ENCODE measurements at places on chromosomes 3 and 15.
A peak's percentile ranks its signal among the peaks of the same experiment; 100 is the strongest.

GRCh38 chr3:58176827-58177489 lies 33.8 kb downstream of the DNASE1L3 start:
- DNase-seq, result no peak

GRCh38 chr3:182258538-182259177 lies 534.6 kb upstream of the ATP11B start:
- no peak for DNase-seq

DNA sequence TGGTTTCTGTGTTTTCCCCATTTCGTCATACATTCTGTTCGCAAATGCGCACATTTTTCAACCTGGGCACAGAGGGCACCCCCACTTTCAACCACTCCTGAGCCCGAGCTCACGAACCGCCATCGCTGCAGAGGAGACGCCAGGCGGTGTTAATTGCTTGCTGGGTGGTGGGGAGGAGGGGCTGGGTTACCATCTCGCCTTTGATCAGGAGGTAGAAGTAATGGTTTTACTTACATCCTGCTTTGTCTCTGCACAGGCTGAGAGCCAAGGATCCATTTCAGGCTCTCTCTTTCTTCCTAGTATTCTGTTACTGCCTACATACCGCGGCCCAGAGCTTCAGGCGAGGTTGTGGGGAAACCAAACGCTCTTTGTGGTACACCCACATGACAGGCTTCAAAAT lies 177.3 kb upstream of the WNT5A start:
- no peak for DNase-seq

- DNase-seq, result no peak
Observed at GRCh38 chr3:144350125-144350524, 378.5 kb downstream of the DIPK2A start.

DNA sequence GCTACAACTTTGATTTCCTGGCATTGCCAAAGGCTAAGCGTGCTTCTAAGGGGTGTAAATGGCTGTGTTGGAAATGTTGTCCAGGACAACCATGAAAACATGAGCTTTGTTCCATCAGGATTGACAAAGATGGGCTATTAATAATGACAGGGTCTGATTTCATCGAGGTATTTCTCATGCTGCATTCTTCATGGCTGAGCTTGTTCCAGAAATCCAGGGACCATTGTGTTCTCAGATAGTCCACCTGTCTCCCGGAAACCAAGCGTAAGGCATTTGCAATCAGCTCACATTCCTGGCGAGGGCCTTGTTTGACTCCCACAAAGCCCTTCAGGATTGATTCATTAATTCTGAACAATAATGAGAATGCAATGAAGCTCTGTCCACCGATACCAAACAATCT lies 111.3 kb downstream of the CD47 start:
- no peak for DNase-seq

- DNase-seq, result no peak
Observed at GRCh38 chr15:51917493-51917892, 54.1 kb downstream of the LEO1 start.

DNA sequence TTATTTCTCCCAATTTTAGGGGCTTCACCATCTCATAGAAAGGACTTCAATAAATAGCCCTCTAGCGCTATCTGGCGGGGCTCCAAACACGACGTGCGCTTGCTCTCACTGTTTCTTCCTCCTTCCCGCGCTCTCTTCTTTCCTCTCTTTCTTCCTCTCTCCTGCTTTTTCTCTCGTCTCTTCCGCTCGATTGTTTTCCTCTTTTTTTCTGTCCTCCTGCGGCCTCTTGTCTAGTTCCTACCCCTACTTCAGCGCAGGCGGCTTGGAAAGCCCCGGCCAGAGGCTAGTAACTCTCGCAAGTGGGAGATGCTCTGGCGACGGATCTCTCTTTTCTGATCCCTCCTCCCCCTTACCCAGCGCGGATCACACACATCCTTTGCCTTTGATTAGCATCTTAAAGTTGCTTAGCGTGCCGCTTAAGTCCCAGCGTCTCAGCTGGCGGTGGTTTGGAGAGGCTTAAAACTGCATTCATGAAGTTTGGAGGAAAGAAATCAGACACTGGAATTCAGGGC lies 6.2 kb upstream of the MEIS2 start:
- DNase-seq, result no peak

- no peak for DNase-seq
Observed at GRCh38 chr3:157857440-157857839, 248.8 kb downstream of the SHOX2 start.

GRCh38 chr15:95840004-95840403 lies 490.5 kb upstream of the NR2F2 start:
- DNase-seq, result no peak

DNA sequence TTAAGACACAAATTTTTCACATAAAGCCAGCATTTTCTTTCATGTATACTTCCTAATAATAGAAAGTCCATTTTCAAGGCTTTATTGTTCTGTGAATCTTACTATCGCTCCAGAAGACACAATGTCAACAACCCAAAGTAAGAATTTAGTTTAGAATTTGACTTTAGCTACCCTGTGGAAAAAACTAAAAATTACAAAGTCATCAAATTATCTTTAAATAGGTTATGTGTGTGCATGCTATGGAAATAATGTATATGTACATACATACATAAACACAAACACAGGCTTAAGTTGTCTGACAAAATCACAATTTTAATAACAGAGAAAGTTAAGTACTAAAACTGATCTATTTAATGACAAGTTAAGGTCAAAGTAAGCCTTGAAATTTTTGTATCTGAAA lies 20.2 kb upstream of the XXYLT1 start:
- DNase-seq, result no peak

DNA sequence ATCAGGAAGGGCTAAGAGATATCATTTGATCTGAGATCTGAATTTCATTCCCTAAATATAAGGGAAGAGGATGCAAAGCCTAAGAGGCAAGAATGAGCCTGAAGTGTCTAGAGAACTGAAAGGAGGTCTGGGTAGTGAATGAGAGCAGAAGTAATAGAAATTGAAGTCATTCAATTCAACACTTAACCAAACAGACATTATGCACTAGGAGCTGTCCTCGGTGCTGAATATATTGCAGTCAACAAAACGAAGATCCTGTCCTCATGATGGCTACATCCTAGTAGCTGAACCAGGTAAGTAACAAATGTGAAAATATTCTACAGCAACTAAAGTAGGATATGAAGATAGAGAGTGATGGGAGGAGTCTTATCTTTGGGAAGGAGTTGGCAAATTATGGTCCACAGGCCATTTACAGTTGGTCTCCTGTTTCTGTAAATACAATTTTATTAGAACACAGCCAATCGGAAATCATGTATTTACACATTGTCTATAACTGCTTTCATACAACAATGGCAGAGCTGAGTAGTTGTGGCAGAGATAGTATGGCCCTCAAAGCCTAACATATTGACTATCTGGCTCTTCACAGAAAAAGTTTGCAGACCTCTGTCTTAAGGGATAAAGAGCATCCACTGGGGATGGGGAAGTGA lies 192.9 kb upstream of the CADPS start:
- no peak for DNase-seq

DNA sequence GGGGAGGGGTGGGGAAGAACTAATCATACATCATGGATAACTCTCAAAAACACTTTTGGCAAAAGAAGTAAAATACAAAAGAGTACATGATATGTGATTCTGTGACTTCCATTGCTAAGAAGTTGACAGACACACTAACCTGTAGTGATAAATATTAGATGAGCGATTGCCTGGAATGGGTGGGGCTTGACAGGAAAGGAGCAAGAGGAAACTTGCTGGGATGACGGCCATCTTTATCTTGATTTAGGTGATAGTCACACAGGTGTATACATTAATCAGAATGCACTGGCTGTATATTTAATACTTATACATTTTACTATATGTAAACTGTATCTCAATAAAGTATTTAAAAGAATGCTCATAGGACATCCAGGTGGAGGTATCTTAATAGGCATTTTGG lies 13.1 kb downstream of the PARL start:
- no peak for DNase-seq

DNA sequence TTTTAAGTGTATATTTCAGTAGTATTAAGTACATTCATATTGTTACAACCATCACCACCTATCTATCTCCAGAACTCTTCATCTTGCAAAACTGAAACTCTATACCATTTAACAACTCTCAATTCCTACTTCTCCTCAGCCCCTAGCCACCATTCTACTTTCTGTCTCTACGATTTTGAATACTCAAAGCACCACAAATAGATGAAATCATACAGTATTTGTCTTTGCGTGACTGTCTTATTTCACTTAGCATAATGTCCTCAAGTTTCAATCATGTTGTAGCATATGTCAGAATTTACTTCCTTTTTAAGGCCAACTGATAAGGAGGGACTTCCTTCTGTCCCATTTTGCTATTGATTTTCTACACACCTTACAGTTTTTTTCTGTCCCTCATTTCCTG lies 593.3 kb downstream of the FHIT start:
- DNase-seq, result no peak

- no peak for DNase-seq
Observed at GRCh38 chr15:49023354-49023753, 22.9 kb downstream of the SECISBP2L start.

- no peak for DNase-seq
Observed at GRCh38 chr15:40785164-40785563, 15.4 kb downstream of the C15orf62 start.

DNA sequence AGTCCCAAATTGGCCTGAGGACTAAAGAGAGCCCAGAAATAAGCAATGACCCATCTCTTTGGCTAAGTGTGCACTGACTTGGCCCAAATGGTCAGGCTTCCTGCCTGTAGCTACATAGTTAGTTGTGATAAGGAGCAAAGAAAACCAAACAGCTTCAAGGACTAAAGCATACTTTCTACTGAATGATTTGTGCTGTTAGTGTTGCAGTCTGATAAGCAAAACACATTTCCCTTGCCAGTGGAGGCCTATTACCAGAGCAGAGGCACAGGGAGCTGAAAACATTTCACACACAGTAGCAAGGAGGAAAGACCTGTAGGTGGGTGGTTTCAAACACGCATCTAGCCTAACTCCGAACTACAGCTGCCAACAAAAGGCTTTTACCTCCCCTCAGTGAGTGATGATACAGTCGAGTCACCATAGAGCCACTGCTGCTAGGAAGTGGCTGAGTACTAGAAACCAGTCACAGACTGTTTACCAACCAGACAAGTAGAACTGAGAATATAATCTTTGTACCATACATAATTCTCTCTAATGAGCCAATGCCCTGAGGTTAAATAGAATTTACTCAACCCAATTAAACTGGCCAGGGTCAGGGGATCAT lies 222.3 kb upstream of the THBS1 start:
- no peak for DNase-seq

DNA sequence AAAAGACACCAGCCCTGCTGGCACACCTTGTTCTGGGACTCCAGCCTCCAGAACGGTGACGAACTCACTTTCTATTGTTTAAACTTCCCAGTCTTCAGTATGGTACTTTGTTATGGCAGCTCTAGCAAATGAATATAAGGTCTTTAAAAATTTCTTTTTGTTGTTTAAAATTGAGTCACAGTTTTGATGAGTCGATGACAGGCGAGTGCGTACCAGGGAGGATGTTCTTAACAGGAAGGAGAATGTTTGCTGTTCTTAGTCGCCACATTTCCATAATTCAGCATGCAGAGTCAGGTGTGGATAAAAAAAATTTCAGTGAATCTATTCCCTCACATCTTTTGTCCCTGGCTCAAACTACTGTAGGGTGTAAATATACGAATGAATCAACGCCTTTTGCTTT lies 12.4 kb downstream of the DNASE1L3 start:
- DNase-seq, result no peak

DNA sequence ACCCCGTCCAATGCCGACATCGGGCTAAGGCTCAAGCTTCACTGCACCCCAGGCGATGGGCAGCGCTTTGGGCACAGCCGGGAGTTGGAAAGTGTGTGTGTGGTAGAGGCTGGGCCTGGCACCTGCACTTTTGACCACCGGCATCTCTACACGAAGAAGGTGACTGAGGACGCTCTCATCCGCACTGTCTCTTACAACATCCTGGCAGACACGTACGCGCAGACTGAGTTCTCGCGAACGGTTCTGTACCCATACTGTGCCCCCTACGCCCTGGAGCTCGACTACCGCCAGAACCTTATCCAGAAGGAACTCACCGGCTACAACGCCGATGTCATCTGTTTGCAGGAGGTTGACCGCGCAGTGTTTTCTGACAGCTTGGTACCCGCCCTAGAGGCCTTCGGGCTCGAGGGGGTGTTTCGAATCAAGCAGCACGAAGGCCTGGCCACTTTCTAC lies 1.0 kb downstream of the PDE12 start:
- peak; percentile 28 for DNase-seq

DNA sequence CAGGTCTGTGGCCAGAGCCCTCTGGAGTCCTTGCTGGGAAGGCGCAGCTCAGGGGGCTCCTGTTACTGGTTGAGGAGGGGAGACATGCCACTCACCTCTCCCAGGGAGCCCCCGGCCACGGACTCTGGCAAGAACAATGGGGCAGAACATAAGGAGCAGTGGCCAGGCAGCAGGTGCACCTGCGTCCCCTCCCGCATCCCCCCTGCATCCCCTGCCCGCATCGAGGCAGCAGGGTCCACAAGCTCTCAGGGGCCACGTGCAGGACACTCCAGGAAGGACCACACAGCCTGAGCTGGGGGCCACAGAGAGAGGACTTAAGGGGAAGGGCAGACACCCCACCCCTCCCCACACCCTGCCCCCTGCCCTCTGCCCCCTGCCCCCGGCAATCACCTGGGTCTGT lies 73.0 kb downstream of the TFRC start:
- no peak for DNase-seq

DNA sequence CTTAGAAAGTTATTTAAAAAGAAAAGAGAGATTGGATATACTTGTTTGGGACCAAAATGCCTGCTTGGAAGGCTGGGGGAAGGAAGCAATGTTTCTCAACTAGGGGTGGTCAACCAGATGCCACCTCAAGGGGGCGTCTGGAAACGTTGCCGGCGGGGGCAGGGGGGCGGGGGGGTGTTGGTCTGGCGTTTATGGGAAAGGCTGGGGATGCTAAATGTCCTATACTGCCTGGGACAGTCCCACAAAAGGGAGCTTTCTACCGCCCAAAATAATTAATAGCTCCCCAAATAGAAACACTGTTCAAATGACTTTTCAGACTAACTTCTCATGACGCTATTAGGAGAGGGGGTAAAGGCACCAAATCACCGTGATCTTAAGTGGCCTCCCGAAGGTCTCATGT lies 2.2 kb downstream of the POLG start:
- DNase-seq, result no peak

- DNase-seq, result no peak
Observed at GRCh38 chr3:170864525-170865208, 5.3 kb downstream of the RPL22L1 start.

GRCh38 chr3:29312960-29313452 lies 32.1 kb downstream of the RBMS3 start:
- DNase-seq, result no peak

GRCh38 chr3:184360929-184361531 lies 375 bp downstream of the CLCN2 start:
- DNase-seq, result no peak

DNA sequence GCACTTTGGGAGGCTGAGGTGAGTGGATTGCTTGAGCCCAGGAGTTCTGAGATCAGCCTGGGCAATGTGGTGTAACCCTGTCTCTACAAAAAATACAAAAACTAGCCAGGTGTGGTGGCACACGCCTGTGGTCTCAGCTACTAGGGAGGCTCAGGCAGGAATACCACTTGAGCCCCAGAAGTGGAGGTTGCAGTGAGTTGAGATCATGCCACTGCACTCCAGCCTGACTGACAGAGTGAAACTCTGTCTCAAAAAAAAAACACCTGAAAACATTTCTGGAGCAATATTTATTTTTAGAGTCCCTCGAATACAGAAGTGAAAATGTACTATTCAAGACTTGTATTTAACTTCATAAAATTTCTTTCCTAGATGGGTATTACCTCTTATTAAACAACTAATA lies 4.6 kb downstream of the SPCS1 start:
- DNase-seq, result no peak

Data from stimulated activated CD4-positive, alpha-beta T cell treated with anti-CD3 and anti-CD28 coated beads, Interleukin-12 subunit alpha, Interleukin-12 subunit beta, amount 100 ng/mL, for 4 hours (primary cell).